ENCODE measurements at places on chromosomes 11 and 22. TPM values are rescaled to one million over a fixed set of nuclear protein-coding genes. Genes with fewer than 3 reads are reported as not detected.
A peak's percentile ranks its signal among the peaks of the same experiment; 100 is the strongest.

DNA sequence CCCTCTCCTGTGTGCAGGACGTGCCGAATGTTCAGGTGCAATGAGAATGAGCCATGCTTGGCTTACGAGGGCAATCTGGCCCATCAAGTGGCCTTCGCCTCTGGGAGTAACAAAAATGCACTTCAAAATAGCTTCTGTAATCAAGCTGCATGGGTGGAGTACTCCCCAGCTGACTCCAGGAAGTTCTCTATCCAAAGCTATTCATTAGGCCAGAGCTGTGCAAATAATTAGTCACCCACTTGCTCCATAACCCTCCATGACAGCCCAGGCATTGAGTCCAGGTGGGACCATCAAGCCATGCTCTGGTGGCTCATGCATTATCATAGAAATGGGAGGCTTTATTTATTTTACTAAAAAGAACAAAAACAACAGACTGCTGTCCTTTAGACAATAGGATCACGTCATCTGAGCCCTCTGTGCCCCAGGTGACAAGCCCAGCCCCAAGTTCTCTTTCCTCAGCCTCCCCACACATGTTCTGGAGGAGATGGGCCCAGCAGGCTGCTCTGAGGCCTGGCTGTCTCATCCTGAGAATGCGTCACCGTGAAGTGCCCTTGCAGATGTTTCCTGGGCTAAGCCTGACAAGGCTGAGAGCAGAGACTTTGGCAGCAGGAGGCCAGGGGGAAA, 244.7 kb downstream of the ETS1 start:
- peak; percentile 60 for DNase-seq

DNA sequence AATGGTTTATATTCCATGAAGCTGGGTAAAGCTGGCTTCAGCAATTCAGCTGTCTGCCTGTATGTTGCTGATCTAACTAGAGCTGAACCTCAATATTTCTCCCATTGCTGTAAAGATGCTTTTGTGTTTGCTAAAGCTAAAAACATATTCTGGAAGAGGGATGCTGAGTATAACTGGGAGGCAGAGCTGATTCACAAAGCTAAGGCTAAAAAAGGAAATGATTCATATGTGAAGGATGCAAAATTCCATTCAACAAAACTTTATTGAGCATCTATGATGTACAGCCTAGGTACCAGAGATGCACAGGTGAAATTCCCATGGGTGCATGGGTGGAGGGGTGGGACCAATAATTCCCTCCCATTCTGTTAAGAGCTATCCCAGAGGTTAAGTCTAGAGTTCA, 193.9 kb downstream of the KIF18A start:
- peak; percentile 27 for DNase-seq

DNA sequence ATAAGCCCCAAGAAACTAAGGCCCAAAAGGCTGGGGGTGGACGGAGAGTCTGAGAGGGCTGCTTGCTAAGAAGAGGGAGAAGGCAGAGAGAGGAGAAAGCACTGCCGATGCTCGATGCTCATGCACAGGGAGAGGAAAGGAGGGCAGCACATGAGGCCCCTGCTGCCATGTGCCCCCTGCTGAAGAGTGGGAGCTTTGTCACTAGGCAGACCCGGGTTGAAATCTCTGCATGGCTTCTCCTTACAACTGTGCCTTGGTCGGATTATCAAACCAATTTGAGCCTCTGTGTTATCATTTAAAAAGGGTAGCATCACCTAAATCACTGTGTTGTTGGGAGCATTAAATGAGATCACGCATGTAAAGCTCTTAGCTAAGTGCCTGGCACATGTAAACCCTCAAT, 330.5 kb downstream of the NXPE2 start:
- no peak for DNase-seq

- no peak for DNase-seq
Observed at GRCh38 chr22:29328566-29329500, 13.3 kb upstream of the RASL10A start.

- DNase-seq: no peak
Observed at GRCh38 chr11:124085583-124085982, 29.7 kb upstream of the VWA5A start.

Gene TLCD5
- 6.3 TPM for total RNA-seq

Gene APOL1
- total RNA-seq: 5.8 TPM

- DNase-seq: no peak
Observed at GRCh38 chr11:70568035-70568813, 169.9 kb downstream of the CTTN start.

- no peak for DNase-seq
Observed at GRCh38 chr22:49894322-49895054, 23.8 kb downstream of the ALG12 start.

GRCh38 chr11:33877038-33877437, 14.8 kb downstream of the LMO2 start:
- no peak for DNase-seq

- DNase-seq: no peak
Observed at GRCh38 chr11:7576726-7577290, 63.0 kb downstream of the PPFIBP2 start.

DNA sequence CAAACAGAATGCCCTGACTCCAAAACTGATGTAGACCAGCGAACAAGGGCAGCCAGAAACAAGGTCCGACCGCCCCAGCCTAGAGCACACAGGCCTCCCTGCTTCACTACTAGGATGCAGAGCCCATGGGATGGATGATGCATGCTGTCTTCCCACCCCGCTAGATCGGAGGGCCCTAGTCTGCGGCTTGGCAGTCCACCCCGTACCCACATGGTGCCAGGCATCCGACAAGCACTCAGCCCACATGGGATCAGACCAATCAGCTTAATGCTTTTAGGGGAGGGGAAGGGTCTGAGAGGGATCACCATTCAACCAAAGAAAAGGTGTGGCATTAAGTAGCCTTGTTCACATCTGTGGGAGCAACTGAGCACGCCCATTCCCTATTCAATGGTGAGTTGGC, 30.6 kb downstream of the PISD start:
- DNase-seq: no peak

GRCh38 chr22:36870250-36870649, 9.4 kb downstream of the NCF4 start:
- DNase-seq: no peak

DNA sequence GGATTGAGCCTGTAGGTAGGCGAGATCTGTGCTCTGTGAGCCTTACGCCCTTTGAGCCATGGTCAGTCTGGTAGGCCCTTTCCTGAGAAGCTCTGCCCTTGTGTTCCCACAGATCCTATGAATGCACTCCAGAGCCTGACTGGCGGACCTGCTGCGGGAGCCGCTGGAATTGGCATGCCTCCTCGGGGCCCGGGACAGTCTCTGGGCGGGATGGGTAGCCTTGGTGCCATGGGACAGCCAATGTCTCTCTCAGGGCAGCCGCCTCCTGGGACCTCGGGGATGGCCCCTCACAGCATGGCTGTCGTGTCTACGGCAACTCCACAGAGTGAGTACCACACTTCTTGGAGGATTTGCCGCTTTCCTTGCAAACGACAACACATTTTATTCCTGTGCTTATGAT, 47.4 kb downstream of the MED15 start:
- DNase-seq: no peak

DNA sequence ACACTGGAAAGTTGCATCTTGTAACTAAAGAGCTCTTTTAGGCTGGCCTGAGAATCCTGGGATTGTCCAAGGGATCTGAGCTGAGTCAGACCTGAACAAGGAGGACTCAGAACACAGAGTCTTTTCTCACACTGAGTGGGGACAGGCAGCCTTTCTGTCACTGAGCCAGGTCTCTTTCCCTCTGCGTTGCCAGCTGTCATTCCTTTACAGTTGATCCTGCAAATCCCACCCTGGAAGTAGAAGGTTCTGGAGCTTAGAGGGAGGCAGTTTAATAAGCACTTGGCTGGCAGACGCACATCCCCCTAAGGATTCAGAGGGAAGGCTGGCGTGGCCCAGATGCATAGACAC, 76.3 kb upstream of the SUSD2 start:
- DNase-seq: no peak

DNA sequence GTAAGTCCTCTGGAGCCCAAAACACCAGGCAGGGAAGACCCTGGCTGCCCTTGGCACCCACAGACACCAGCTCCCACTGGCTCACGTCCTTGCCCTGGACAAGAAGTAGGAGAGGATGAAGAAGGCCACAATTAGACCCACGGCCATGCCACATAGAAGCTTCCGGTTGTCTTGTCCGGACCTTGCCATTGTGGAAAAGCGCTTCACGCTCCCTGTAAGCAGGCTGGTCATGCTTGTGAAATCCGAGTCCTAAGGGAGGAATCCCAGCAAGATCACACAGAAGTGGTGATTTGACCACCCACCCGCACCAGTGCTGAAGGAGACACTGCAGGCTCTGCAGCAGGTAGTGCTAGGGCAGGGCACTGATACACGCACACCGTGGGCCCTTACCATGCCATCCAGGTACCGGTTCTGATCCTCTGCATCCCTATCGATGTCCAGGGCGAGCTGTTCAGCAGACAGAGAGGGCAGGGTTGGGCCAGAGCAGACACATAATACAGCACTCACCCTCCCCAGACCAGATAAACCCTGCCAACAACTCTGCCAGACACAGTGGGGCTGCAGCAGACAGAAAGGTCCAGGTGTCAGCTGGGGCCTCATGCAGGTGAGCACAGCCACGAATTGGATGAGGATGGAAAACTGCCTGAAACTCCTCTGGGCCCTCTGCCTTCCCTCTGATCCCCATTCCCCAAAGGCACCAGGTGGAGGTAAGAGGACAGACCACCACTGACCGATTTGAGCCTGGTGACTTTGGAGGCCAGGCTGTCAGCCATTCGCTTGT, 1.8 kb downstream of the BET1L start:
- no peak for DNase-seq

DNA sequence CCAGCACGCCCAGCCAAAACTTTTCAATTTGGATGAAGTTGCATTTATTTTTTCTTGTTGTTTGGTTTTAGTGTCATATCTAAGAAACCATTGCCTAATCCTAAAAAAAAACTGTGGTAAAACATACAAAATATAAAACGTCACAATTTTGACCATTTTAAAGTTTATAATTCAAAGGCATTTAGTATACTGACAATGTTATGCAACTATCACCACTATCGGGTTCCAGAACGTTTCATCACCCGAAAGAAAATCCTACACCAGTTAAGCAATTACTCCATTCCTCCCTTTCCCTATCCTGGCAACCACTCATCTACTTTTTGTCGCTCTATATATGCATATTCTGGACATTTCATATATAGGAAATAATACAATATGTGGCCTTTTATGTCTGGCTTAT, 30.5 kb upstream of the PHOX2A start:
- no peak for DNase-seq

Gene CREBZF
- total RNA-seq: 16.3 TPM

DNA sequence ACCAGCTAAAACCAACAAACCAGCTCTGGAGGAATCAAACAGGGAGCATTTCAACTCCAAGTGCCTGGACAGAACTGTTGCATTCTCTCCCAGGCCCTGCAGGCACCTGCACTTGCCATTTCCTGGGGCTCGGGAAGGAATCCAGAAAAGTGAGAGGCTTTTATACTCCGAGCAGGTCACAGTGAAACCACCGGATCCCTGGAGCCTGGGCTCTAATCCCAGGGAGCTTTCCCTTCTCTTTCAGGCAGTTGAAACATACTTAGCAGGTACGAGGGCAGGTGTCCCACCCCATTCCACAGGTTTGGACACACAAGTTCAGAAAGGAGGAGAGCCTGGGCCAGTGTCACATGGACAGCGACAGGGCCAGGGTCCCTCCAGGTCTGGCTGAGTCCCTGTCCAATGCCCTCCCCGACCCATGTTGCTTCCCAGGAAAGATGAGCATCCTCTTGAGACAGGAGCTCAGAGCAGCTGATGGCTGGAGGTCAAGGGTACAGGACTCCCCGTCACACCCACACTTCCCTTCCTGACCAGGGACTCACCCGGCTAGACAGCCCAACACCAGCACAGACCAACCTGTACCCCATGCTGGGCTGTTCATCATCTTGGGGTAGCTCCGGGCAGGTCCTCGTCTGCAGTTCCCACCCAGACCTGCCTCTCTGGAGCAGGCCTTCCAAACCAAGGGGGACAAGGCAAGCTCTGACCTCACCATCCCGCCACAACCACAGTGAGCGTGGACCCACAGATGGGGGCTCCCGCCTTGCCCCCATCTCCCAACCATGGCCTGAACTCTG, 49.9 kb upstream of the CD5 start:
- DNase-seq: no peak

Gene CHRNA10
- total RNA-seq: 0.60 TPM

Gene TSSC4
- total RNA-seq: 57.3 TPM

DNA sequence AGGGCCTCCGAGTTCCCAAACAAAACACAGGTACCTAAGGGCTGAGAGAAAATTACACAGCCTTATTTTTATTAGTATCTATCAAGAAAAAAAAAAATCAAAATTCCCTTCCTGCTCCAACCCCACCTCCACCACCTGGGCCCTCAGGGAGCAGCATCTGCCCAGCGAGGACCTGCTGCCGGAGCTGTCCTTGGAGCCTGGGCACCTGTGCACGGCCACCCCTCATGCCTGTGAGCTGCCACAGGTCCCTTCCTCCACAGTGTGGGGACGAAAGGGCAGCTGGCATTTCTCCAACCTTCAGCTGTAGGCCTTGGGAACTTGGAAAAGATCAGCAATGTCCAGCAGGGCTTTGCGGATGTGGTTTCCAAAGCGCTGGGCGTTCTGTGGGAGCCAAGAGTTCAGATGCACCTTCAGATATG, 6.3 kb upstream of the SYCE3 start:
- DNase-seq: no peak

GRCh38 chr11:1103401-1104360, 29.0 kb downstream of the MUC2 start:
- no peak for DNase-seq

Gene MS4A12
- total RNA-seq: not detected

GRCh38 chr22:36991206-36991605, 28.0 kb downstream of the TST start:
- no peak for DNase-seq

- DNase-seq: no peak
Observed at GRCh38 chr11:73223998-73224730, 6.1 kb downstream of the P2RY2 start.

GRCh38 chr11:2586087-2586792, 113.6 kb downstream of the KCNQ1OT1 start:
- DNase-seq: no peak

DNA sequence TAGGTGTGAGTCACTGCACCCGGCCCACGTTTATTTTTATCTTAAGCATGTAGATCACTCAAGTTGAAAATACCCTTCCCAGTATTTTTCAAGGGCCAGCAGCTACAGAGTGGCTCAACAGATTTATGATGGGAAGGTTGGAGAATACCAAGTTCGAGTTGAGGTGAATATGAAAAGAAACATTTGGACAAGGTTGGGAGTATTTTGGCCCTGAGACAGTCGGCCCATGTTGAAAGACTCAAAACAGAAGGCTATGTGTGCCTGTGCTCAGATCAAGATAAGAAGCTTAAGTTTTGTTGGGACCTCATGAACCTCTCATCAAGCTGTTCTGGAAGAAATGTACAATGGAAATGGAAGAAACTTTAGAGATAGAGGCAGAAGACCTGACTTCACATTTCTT, 199.1 kb downstream of the DBX1 start:
- DNase-seq: no peak

Gene ARHGAP42
- 7.1 TPM for total RNA-seq

Measured in lung microvascular endothelial cell (primary cell).